Cardiac muscle cell (in vitro differentiated cells and primary cell): ENCODE measurements at places on chromosomes 2 and 18.

DNA sequence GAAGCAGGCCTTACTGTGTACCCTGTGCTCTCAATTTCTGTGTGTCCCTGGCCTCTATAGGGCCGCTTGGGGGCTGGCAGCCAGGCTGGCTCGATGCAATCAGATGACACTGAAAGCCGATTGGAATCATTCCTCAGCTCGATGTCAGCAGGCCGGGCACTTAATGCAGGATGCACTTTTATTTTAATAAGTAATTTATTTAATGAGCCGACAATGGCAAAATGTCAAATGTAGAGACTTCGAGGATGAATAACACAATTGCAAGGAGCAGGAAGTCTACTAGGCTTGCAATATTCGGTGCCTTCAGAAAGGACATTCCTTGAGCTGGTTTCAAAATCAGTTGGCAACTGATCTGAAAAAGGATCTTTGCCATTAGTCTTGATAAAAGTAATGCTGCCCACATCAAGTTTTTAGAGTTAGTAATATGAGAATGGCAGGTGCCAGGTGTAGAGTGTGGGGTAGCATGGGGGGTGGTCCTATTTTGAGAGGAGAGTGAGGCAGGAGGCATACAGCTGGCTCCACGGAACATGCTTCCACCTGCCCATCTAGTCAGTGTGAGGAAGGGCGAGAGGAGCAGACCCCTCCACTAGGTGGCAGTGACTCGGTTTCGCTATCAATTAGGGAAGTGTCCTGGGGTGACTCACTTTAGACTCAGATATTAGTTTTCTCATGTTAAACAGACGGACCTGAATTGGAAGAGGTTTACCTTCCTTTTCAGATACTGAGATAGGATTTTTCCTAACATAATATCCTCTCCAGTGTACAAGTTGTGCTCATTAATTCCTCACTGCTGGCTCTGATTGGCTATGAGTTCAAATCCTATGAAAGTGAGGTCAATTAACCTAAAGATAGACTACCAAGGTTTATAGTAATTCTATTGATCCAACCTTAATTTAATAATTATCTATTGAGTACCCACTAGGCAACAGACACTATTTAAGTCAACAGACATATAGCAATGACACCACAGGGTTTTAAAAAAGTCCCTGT, 80.9 kb downstream of the NABP1 start:
- H3K27ac ChIP-seq: no peak overlapping the region
- no peaks in the 10 kb centered on the region for H3K36me3 ChIP-seq
- DNase-seq: peak; percentile 56

DNA sequence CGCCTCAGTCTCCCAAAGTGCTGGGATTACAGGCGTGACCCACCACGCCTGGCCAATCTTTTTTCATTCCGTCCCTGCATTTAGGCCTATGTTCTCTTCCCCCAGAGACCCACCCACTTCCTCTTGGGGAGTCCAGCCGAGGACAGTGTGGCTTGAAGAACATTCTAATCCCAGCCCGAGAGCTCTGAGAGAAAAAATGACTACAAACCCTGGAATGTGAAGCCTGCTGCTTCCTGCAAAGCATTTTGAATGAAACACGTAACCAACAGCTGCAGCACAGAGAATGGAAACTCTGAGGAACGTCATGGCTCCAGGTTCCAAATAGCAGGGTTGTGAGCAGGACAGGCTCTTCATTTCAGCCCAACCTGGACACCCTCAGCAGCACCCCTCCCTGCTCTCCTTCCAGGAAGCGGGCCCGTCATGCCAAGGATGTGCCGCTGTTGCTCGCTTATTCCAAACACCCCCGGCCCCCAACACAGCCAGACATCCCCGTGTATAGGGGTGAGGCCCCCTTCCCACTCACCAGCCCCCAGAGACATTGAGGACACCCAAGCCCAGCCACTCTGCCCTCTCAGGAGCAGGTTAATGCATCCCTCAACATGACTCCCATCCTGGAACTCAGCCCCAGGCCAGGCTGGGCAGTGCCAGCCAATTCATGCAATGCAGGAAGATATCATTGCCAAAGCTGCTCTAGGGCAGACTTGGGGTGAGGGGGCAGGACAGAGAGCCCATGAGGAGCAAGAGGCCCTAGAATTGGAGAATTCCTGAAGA, 139.8 kb downstream of the ZFP36L2 start:
- H3K4me3 ChIP-seq: no peak overlapping the region
- no peak overlapping the region for H3K27ac ChIP-seq
- H3K27me3 ChIP-seq: no peaks in the 10 kb centered on the region
- no peak for DNase-seq
- no peaks in the 10 kb centered on the region for H3K36me3 ChIP-seq

DNA sequence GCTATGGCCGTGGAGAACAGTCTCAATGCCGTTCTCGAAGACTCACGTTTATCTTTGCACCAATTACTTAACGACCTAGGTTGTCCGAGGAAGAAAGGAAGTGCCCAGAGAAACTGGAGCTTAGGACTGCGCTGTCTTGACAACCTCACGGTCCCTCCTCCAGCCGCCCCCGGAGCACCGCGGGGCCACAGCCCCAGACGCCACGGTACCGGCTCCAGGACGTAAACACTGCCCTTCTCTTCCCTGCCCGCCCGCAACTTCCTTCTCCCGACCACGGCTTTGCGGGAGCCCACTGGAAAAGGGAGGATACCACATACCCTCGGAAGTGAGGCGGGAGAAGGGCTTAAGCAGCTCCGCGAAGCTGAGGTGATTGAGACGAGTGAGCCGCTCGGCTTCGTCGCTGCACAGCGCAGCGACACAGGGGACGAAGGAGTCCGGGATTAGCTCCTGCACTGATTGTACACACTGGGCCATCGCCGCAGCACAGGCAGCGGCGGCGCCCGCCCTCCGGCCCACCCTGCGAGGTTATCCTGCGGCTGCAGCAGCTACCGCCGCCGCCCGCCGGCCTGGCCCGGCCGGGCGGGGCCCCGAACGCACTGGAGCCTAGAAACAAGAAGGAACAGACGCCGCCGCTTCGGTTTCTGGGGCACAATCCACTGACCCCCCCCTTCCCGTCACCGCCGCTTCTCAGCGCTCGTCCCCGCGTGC, 483 bp downstream of the TRAPPC8 start:
- no peaks in the 10 kb centered on the region for H3K27me3 ChIP-seq
- H3K27ac ChIP-seq: peak overlapping the region; percentile 97
- H3K4me3 ChIP-seq: peak overlapping the region; percentile 90
- peaks cover 11% of the 10 kb centered on the region for H3K4me1 ChIP-seq
- no peaks in the 10 kb centered on the region for H3K36me3 ChIP-seq

- H3K4me1 ChIP-seq: peaks cover 12% of the 10 kb centered on the region
- DNase-seq: no peak
- peak overlapping the region; percentile 96 for H3K27ac ChIP-seq
- no peaks in the 10 kb centered on the region for H3K27me3 ChIP-seq
Observed at GRCh38 chr18:36066686-36067054, 689 bp downstream of the RPRD1A start.

GRCh38 chr2:230944123-230944653, 19.1 kb upstream of the GPR55 start:
- H3K27ac ChIP-seq: no peak overlapping the region
- H3K4me1 ChIP-seq: no peaks in the 10 kb centered on the region
- no peaks in the 10 kb centered on the region for H3K27me3 ChIP-seq
- no peaks in the 10 kb centered on the region for H3K36me3 ChIP-seq
- no peak overlapping the region for H3K4me3 ChIP-seq
